DMS53 (cell line): ENCODE measurements at places on chromosomes 2 and 18.

DNA sequence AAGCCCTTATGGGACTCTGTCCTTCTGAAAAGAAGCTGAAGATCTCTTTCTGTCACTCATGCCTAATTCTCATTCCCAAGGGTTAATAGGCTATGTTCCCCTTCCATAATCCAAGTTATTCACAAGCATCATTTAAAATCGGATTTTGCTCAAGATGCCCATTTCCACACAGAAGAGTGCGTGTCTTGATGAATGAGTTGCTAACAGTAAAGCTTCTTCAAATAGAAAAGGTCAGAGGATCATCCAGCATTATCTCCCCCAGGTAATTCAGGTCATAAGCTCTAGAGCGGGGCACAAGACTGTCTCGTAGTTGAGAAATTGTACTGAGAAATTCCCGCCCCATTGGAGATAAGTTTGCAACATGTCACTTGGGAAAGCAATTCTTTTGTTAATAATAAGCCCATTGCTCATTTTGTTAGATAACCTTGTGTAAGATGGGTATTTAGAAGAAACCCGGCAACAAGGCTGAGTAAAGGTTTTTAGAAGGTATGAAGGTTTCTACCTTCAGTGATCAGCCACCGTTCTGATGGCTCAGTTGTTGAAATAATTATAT, 290.7 kb upstream of the EPAS1 start:
- no peak for DNase-seq

- DNase-seq, result no peak
These were observed 57.7 kb downstream of the MYT1L start for GRCh38 chr2:2273421-2273820.

- no peak for DNase-seq
These were observed 59.8 kb downstream of the BCL2 start for GRCh38 chr18:63259567-63260379.

- no peak for DNase-seq
These were observed 40.1 kb downstream of the DDX18 start for GRCh38 chr2:117854610-117855009.
